ENCODE measurements at places on chromosomes 4 and X. TPM values are rescaled to one million over a fixed set of nuclear protein-coding genes. Genes with fewer than 3 reads are reported as not detected.
A peak's percentile ranks its signal among the peaks of the same experiment; 100 is the strongest.

GRCh38 chr4:119506806-119507205, 121.8 kb downstream of the PDE5A start:
- no peak for DNase-seq

- DNase-seq: peak; percentile 46
Observed at GRCh38 chr4:55321707-55322264, 24.3 kb upstream of the SRD5A3 start.

- DNase-seq: no peak
Observed at GRCh38 chrX:133307094-133307493, 88.9 kb upstream of the TFDP3 start.

- no peak for DNase-seq
Observed at GRCh38 chr4:117093571-117093970, 8.2 kb upstream of the TRAM1L1 start.

SAP30 gene
- total RNA-seq: 7.6 TPM

DNA sequence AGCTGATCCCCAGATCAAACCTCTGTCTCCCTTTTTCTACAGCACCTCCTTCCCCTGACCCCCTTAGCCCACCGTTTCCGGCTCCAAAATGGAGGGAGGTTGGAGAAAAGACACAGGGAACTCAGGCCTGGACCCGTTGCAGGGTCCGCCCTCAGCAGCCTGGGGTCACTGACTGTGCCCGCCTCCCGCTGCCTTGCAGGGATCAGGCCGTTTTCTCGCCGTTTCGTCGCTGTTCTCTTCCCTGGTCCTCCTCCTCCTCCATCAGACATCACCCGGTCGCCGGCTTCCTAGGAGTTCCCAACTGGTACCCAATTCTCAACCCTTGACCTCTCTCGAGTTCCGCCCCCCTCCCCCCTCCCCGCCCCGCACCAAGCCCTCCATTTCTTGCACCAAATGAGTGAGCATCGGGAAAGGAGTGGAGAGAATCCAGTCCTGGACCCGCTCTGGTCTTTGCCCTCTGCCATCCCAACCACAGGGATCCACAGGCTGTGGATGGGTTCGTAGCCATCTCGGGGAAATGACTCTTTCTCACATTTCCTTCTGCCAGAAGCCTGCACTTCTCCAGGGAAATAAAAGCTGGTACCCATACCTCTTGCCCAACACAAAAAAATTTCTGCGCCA, 493 bp downstream of the TCEAL5 start:
- no peak for DNase-seq

CFAP99 gene
- 0.73 TPM for total RNA-seq

- no peak for DNase-seq
Observed at GRCh38 chr4:25861951-25862410, 807 bp downstream of the SEL1L3 start.

DNA sequence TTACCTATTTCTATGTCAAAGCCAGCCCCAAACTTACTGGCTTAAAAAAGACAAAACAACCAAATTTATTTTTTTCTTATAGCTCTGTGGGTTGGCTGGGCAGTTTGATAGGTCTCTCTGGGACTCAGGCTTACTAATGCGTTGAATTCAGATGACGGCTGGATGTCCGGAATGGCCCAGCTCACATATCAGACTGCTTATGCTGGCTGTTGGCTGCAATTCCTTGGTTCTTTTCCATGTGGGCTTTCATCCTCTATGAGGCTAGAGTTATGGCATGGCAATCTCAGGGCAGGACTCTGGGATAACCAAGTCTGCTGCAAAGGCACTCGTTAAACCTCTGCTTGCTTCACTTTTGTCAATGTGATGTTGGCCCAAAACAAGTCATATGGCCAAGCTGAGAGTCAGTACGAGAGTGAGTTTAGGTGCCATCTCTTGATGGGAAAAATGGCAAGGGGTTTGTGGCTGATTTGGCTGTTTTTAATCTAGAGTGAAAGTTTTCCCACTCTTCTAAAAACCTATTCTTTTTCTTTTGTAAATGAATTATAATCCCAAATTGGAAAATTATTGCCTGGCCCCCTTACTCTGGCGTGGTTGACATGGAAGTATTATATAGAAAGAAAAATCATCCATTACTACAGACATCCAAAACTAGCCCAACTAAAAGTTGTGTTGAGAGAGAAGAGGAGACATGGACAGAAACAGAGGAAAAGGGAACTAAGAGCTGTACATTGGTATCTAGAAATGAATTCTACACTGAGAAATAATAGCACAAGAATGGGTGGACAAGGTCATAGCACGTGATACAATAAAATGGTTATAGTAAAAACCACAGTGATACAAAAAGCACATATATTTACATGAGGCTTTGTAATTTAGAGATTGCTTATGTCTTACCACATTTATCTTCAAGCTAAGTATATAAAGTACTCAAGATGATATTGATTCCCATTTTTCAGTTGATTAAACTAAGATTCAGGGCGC, 6.6 kb downstream of the PRIMPOL start:
- DNase-seq: no peak

- DNase-seq: no peak
Observed at GRCh38 chrX:16018291-16018690, 105.1 kb upstream of the GRPR start.

SEPTIN6 gene
- 11.8 TPM for total RNA-seq

GRCh38 chr4:8762356-8762755, 109.3 kb downstream of the HMX1 start:
- DNase-seq: peak; percentile 18

CT45A1 gene
- not detected for total RNA-seq
